ENCODE measurements at places on chromosomes 2 and 18. TPM values are rescaled to one million over a fixed set of nuclear protein-coding genes. Genes with fewer than 3 reads are reported as not detected.

- peak overlapping the region; percentile 55 for H3K27ac ChIP-seq
- H3K36me3 ChIP-seq, result no peaks in the 10 kb centered on the region
- no peak for DNase-seq
- peaks cover 20% of the 10 kb centered on the region for H3K4me1 ChIP-seq
Measured at GRCh38 chr2:232636788-232637420, 3.5 kb downstream of the EFHD1 start.

DNA sequence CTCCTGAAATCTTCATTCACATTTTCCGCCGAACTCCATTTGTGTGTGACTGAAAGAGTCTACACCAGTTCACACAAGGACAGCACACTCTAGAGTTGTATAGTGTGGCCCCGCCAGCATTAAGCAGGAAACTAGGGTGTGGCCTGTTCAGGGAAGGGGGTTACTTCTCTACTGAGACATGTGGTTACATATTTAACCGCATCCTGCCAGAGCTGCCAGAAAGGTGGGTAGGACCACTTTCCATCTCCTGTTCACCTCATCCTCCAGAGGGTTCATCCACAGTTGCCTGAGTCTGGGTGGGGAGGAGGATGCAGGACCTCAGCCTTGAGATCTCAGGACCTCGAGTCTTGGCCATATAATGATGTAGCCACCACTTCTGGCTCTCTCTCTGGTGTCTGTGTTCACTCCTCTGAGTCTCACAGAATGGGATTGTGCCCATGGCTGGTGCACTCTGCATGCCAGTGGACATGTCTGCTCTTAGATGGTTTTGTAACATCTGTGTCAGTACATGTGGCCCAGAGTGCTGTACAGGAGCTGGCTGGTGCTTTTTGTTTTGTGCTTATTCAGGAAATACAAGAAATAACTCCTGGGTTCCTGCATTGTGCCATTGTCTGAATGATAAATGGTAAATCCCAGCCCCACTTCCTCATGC lies 7.7 kb upstream of the SP140L start:
- H3K27me3 ChIP-seq, result no peaks in the 10 kb centered on the region
- H3K4me3 ChIP-seq, result no peak overlapping the region
- no peaks in the 10 kb centered on the region for H3K36me3 ChIP-seq
- DNase-seq, result no peak

DNA sequence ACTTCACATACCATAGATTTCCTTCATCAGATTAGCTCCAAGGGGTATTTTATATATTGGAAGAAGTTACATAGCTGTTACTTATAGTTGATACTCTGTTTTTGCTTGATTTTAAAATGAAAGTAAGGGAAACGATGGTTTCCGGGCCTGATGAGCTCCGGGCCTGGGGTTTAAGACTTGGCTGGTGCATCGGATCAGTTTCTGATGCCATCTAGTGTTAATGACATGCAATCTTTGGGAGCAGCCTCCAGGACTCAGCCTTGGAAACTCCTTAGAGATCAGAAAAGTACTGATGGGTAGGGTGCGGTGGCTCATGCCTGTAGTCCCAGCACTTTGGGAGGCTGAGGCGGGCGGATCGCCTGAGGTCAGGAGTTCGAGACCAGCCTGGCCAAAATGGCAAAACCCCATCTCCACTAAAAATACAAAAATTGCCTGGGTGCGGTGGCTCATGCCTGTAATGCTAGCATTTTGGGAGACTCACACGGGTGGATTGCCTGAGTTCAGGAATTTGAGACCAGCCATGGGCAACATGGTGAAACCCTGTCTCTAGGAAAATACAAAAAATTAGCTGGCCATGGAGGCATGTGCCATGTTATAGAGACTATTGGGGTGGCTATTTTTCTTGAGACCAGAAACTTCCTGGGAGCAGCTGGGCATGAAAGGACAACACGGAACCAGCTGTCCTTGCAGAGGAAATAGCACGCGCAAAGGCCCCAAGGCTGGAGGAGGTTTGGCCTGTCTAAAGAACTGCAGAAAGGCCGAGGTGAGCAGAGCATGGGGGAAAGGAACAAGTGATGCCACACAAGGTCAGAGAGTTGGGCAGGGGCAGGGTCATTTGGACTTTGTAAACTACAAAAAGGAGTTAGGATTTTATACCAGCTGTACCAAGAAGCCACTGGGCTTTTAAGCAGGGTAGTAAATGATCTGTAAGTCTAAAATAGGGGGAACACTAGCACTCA lies 46.9 kb upstream of the CNOT11 start:
- DNase-seq, result no peak
- H3K27me3 ChIP-seq, result no peaks in the 10 kb centered on the region
- H3K4me3 ChIP-seq, result peak overlapping the region; percentile 36
- peaks cover 16% of the 10 kb centered on the region for H3K4me1 ChIP-seq

DNA sequence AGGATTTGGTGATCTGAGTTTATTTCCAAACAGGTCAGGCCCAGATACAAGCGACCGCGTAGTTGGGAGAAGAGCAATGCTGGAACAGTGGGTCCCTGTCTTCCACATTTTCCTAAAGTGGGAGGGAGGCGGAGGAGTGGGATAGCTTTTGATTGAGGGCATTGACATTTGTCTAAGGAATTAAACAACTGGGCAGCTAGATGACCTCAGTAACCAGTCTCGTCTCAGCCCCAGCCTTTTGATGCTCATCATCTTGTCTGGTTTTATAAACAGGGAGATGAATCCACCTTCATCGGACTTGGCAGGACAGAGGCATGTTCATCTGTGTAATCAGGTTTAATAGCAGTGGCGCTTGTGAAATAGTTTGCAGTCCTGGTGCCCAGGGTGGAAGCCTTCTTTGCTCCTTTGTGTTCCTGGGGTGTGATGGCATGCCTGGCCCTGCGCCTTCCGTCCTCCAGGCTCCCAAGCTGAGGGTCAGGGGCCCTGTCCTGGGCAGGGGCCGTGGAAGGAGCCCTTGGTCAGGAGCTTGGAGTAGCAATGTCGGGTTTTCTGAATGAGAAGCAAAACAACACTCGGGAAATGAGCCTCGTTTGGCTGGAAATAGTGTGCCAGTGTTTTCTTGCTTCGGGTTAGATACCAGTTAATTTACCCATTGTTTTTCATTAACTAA lies 193.8 kb downstream of the FAM210A start:
- peaks cover 21% of the 10 kb centered on the region for H3K4me1 ChIP-seq
- no peaks in the 10 kb centered on the region for H3K36me3 ChIP-seq
- no peak overlapping the region for H3K4me3 ChIP-seq
- H3K27me3 ChIP-seq, result no peaks in the 10 kb centered on the region

- no peaks in the 10 kb centered on the region for H3K36me3 ChIP-seq
- no peak overlapping the region for H3K4me3 ChIP-seq
- H3K27me3 ChIP-seq, result no peaks in the 10 kb centered on the region
- no peak overlapping the region for H3K27ac ChIP-seq
- no peaks in the 10 kb centered on the region for H3K4me1 ChIP-seq
Measured at GRCh38 chr2:47323009-47323821, 79.7 kb upstream of the MSH2 start.

- H3K27ac ChIP-seq, result no peak overlapping the region
- no peaks in the 10 kb centered on the region for H3K4me1 ChIP-seq
- no peaks in the 10 kb centered on the region for H3K27me3 ChIP-seq
- no peak overlapping the region for H3K4me3 ChIP-seq
- no peaks in the 10 kb centered on the region for H3K36me3 ChIP-seq
- no peak for DNase-seq
Measured at GRCh38 chr2:134268265-134268664, 14.4 kb downstream of the MGAT5 start.

GRCh38 chr2:15732341-15733077 lies 140.8 kb downstream of the DDX1 start:
- H3K4me1 ChIP-seq, result peaks cover 6% of the 10 kb centered on the region
- no peak for DNase-seq
- no peaks in the 10 kb centered on the region for H3K27me3 ChIP-seq
- H3K27ac ChIP-seq, result no peak overlapping the region
- H3K4me3 ChIP-seq, result no peak overlapping the region

GRCh38 chr18:73975266-73975665 lies 172.4 kb downstream of the FBXO15 start:
- H3K27me3 ChIP-seq, result no peaks in the 10 kb centered on the region
- DNase-seq, result no peak
- H3K27ac ChIP-seq, result no peak overlapping the region
- H3K36me3 ChIP-seq, result no peaks in the 10 kb centered on the region

- no peaks in the 10 kb centered on the region for H3K36me3 ChIP-seq
- no peak for DNase-seq
- H3K4me3 ChIP-seq, result no peak overlapping the region
- H3K4me1 ChIP-seq, result peaks cover 9% of the 10 kb centered on the region
- H3K27me3 ChIP-seq, result no peaks in the 10 kb centered on the region
Measured at GRCh38 chr18:74392323-74392722, 64.8 kb downstream of the DIPK1C start.

DNA sequence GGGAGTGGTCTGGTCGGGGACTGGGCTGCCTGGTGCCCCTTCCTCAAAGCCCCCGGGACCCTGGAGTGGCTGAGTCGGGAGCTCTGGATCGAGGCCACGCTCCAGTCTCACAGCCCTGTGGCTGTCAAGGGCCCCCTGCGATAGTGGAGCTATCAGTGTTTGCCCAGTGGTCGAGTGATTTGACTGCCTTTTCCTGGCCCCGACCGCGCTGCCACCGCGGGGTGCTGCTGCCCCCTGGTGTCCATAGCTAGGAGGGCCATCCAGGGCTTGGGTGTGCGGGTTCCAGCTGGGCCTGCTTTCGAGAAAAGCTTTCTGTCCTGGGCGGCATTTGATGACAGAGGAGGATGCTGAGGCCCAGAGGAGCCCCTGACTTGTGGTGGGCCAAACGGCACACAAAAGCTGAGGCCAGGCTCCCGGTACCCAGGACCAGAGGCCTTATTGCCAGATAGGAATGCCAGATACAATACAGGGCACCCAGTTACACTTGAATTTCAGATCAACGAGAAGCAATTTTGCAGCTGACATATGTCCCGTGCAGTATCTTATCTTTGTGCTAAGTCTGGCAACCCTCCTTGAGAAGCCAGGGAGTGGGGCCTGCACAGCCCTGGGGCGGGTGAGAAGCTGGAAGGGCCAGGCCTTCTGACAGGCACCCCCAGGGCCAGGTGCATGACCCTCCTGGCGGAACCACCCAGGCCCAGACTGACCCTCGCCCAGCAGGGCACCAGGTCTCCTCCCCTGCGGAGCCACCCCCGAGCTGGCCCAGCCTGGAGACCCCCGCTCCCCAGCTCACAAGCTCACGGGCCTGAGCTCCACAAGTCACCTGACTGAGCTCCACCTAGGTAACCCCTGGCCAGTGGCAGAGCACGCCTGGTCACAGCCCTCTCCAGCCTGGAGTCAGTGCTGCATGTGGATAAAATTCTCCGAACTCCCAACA lies 13.0 kb downstream of the ODC1 start:
- H3K4me3 ChIP-seq, result no peak overlapping the region
- H3K27me3 ChIP-seq, result no peaks in the 10 kb centered on the region
- H3K36me3 ChIP-seq, result peaks cover 2% of the 10 kb centered on the region
- H3K27ac ChIP-seq, result no peak overlapping the region

GRCh38 chr2:197332641-197333040 lies 22.1 kb upstream of the ANKRD44 start:
- no peaks in the 10 kb centered on the region for H3K36me3 ChIP-seq
- no peaks in the 10 kb centered on the region for H3K4me1 ChIP-seq
- H3K4me3 ChIP-seq, result no peak overlapping the region
- no peaks in the 10 kb centered on the region for H3K27me3 ChIP-seq

- no peak for DNase-seq
- no peaks in the 10 kb centered on the region for H3K4me1 ChIP-seq
- H3K27ac ChIP-seq, result no peak overlapping the region
- no peaks in the 10 kb centered on the region for H3K36me3 ChIP-seq
Measured at GRCh38 chr2:95333888-95334338, 36.8 kb downstream of the KCNIP3 start.

GRCh38 chr2:41963661-41964525 lies 83.9 kb upstream of the PKDCC start:
- H3K4me1 ChIP-seq, result no peaks in the 10 kb centered on the region

- H3K4me3 ChIP-seq, result no peak overlapping the region
- no peaks in the 10 kb centered on the region for H3K27me3 ChIP-seq
- no peak for DNase-seq
- no peak overlapping the region for H3K27ac ChIP-seq
- H3K36me3 ChIP-seq, result no peaks in the 10 kb centered on the region
Measured at GRCh38 chr2:25286025-25286400, 55.7 kb downstream of the DNMT3A start.

DNA sequence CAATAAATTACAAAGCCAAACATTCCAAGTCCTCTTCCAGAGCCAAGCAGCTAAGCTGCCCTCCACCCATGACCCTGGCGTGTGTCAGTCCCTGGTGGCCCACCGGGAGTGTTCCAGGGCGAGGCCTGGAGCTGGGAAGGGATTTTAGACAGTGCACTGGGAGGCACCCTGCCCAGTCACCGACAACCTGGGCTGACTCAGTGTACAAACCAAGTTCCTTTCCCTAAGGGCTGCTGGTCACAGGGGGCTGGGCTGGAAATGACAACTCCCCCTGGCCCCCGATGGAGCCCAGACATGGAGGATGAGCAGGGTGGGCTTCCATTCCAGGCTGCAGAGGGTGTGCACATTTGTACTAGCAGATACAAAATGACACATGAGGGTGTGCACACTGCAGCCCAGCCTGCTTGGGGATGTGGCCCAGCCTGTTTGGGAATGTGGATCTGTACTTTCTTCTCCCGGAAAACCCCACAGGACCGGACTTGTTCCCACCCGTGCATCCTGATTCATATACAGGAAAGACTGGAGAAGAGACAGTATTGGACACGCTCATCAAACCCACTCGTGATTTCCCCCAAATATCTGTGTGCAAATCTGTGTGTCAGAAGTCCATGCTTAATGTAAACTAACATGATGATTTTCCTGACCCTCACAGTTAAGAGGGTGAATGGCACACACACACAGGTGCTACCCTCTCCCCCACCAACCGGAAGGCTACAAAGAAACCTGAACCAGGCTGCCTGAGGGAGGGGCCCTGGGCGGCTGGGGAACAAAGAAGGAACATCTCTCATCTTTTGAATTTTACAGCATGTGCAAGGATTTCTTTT lies 58.9 kb downstream of the NDUFA10 start:
- H3K4me3 ChIP-seq, result no peak overlapping the region
- H3K27me3 ChIP-seq, result no peaks in the 10 kb centered on the region
- H3K36me3 ChIP-seq, result peaks cover 24% of the 10 kb centered on the region
- H3K4me1 ChIP-seq, result no peaks in the 10 kb centered on the region
- H3K27ac ChIP-seq, result no peak overlapping the region

GRCh38 chr2:176662753-176663152 lies 393.5 kb downstream of the MTX2 start:
- no peaks in the 10 kb centered on the region for H3K4me1 ChIP-seq
- no peak for DNase-seq
- H3K4me3 ChIP-seq, result no peak overlapping the region
- H3K36me3 ChIP-seq, result no peaks in the 10 kb centered on the region

Gene KIAA1328
- 7.4 TPM for total RNA-seq

Gene GLI2
- 0.08 TPM for total RNA-seq

Gene ZEB2
- total RNA-seq, result 39.6 TPM

Gene CNTNAP5
- total RNA-seq, result not detected

Gene LAMA3
- total RNA-seq, result 0.28 TPM

Gene MSTN
- 0.08 TPM for total RNA-seq

Gene DCTN1
- total RNA-seq, result 34.8 TPM
